C1 segment of cervical spinal cord (tissue), 14 donors: ENCODE measurements at places on chromosomes 7 and 10.

GRCh38 chr7:106376026-106376799 lies 91.4 kb upstream of the NAMPT start:
- no peak for DNase-seq

DNA sequence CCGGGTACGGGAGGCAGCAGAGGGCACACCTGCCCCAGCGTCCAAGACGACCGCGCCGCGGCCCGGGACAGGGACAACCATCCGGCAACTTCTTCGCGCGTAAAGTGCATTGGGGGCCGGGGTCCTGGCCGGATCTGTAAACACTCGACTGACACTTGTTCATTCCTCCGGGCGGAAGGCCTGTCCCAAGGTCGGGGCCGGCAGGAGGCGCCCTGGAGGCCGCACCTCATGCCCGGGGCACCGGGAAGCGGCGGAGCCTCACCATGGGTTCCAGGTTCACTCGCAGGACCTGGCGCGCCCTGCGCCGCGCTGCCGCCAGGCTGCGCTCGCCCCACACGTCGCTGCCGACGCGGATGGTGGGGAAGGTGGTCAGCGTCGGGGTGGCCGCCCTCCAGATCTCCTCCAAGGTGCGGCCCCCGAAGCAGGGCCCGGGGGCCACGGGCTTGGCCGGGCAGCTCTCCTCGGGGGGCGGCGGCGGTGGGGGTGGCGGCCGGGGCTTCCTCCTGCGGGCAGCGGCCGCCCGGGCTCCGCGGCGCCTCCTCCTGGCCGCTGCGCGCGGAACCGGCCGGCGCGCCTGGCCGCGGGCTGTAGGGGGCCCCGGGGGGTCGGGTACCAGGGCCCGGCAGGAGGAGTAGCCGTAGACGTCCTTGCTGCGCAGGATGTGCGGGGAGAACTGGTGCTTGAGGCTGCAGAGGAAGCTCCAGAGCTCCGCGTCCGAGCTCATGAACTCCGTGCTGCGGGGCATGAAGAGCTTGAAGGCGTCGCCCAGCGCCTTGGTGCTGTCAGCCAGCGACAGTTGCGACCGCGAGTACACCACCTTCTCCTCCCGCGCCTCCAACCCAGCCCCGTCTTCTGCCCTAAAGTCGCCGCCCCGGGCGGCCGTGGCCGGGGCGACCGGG lies 746 bp downstream of the CCDC71L start:
- DNase-seq: peak; percentile 34

DNA sequence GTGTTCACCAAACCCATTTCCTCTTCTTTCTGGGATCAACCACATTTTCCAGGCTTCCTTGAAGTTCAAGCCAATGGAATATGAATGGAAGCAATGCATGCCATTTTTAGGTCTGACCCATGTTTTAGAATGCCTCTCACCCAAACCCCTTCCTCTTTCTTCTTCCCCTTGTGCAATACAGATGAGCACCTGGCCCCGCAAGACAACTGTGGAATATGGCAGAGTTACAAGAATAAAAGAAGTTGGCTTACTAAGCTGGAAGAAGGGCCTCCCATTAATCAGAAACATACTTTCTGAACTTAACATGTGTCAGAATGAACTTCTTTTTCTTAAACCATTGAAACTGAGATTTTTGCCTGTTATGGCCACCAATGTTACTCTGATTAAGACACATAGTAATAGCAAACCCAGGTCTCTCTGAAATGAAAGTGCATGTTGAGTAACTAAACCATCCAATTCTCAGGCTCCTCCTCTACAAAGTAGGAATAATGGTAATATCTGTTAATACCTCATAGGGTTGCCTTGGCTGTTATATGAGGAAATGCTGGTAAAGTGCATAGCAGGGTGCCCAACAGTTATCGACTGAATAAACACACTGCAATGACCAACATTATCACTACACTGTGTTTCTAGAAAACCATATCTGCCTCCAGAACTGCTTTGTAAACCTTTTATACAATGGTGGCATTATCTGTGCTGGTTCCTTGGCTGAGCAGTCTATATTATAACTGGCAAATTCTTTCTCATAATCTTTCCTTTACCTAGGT lies 382.2 kb upstream of the NRP1 start:
- DNase-seq: no peak

- DNase-seq: no peak
Measured at GRCh38 chr7:132390705-132391104, 185.6 kb downstream of the PLXNA4 start.

DNA sequence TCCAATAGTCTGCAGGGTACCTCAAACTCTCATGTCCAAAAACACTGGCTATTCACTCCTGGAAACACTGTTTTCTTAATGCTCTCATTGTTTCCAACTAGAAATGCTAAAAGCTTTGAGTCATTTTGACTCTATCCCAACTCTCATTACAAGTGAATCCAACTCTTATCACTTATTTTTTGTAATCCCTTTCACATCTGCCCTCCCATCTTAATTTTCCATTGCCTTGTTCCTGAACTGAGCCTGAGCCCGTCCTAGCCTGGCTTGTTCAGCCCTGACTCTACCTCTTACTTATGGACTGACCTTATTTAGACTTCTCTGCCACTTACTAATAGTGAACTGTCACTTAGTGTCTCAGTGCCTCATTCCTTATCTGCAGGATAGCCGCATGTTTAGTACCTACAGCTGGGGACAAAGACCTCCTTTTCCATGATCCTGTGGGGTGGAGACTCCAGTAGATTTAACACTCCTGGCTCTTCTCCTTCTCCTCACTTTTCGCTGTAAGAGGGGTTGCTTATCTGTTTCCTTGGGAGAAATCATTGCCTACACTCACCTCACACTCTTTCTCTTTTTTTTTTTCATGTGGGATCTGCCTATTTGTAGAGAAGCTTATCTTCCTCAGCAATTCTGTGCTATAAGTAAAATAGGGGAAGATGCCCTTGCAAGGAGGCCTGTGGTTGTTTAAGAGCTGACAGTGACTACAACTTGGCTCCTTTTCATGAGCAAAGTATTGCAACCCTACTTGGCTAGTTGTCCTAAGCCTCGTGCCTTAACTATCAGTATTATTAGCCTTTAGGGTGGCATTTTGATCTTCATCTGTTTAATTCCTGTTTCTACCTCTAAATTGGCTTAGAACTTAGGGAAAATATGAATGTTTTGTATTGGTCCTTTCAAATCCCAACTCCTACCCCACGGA lies 56.4 kb downstream of the SLC16A12 start:
- DNase-seq: no peak
